ENCODE measurements at places on chromosomes 5 and 9.

DNA sequence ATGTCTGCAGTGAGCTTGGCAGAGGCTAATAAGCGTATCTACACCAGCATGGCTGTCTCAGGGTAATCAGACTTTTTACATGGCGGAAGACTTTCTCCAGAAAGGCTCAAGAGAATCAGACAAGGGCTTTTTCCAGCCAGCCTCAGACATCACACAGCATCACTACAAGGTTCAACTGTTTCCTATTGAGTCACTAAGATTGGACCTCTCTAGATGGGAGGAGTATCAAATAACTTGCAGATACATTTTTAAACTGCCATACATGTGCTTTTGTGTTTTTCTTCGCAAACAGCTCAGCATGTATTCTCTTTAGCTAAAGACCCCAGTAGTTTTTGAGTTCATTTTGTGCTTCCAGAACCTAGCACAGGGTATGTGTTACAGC, 22.9 kb upstream of the PIK3R1 start:
- no peak for DNase-seq

GRCh38 chr9:33884856-33885701, 68.1 kb downstream of the UBE2R2 start:
- no peak for DNase-seq

- no peak for DNase-seq
Observed at GRCh38 chr5:27093279-27093678, 54.9 kb upstream of the CDH9 start.

DNA sequence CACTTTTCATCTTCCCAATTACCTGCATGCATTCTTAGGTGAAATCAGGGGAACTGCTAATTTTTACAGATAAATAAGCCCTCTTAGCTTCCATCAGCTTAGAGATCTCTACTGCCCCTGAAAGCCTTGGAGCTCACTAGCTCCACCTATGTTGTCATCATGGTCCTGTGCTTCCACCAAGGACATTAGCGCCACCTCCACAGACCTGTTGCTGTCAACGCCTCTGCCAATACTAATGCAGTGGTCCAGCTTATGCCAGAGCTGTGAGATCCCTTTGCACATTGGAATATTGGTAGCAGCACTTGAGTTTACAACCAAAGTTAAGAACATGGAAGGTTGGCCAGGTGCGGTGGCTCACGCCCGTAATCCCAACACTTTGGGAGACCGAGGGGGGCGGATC, 7.7 kb upstream of the SHISAL2B start:
- DNase-seq, result no peak

- no peak for DNase-seq
Observed at GRCh38 chr5:171369056-171369455, 18.6 kb upstream of the NPM1 start.

DNA sequence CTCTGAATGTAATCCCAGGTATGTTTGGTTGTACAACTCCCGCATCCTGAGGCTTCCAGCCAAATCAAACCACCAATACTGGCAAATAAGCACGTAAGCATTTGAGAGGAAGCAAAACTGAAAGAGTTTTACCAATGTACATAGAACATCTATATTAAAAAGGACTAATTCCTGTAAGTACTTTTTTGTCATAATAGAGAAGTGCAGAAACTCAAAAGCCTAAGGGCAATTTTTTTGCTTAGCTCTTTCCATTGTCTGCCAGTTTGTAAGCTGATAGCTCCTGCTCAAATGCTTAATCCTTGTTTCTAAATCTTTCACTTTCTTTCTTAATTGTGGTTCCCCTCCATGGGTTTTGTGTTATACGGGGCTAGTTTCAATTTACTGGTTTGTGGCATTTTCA, 1151.8 kb downstream of the CDH12 start:
- no peak for DNase-seq

- DNase-seq, result no peak
Observed at GRCh38 chr9:33166231-33167083, 679 bp downstream of the B4GALT1 start.

DNA sequence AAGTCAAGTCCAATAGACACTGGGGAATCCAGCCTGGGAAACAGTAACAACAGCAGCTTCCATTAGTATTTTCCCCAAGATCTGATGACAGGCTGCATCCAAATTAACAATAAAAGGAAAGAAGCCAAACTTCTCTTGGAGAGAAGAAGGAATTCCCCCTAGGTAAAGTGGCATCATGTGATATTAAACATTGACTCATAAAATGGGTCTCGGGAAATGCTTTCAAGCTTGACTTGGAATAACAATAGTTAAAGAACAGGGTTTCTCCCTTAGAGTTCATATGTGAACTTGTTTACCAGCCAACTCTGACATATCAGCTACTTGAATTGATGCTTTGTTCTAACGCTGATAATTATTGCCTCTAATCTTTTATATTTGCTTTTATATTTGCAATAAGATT, 45.4 kb downstream of the ENTREP1 start:
- DNase-seq, result no peak

- DNase-seq, result no peak
Observed at GRCh38 chr9:95609426-95609825, 92.7 kb upstream of the PTCH1 start.

DNA sequence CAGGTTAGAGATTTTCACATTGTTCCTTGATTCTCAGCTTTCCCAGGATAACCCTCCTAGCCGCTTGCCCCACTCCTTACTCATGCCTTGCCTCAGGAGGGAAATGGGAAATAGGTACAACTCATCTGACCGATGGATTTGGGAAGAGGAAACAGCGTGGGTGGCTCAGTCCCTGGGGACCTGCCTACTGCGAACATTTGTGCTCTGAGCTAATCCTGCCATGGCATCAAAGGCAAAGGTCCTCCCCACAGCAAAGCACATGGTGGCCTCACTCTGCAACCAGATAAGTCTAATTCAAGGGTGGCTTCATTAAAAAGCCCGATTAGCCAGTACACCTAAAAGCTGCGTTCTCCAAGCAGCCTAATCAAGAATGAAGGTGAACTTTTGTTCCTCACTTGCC, 82.4 kb upstream of the ADRA1B start:
- no peak for DNase-seq

DNA sequence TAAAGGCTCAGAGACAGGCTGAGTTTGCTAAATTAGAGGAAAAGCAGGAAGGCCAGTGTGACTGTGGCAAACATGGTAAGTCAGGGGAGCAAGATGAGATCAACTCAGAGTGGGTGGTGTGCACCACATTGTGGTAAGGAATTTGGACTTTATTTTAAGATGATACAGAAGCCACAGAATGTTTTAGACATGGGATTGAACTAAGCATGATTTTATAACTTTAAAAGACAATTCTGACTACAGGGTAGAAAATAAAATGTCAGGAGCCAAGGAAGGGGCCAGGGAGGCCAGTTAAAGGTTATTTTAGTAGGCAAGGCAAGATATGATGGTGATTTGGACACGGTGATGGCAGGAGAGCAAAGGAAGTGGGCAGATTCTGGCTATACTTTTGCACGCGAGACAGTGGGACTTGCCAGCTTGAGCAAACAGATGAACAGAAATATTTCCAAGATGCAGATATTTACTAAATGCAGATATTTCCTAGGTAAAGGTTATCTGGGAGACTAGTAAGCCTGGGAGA, 53.9 kb downstream of the TSSK1B start:
- DNase-seq, result no peak

DNA sequence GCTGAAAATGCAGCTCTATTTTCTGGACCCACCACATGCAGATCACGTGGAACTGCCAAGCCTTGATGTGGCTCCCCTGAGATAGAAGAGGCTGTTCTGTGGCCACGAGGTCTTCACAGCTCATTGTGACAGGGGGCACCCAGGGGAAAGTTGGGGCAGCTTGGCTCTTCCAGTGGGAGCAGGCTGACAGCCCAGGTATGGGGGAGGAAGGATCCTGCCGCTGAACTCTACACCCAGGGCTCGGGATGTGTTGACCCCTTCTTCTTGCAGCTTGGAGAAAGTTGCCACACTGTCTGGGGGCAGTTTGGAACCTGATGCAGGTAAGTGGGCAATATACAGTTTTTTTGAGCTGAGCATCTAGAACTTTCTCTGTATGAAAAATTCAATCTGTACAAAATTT, 133.6 kb upstream of the PITX1 start:
- DNase-seq, result no peak

DNA sequence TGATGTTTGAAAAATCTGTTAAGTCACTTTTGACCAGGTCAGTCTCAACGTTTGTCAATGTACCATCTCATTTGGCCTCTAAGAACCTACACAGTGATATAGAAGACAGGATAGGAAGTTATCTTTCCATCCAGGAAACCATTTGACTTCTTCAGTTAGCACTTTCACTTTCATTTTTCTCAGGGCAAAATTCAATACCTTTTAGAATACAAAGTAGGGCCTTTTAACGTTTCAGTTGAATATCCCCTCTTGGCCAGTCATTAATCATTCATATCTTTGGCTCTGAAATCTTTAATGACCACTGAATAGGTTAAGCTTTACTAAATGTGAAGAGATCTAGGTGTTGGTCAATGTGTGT, 101.1 kb upstream of the GNAQ start:
- DNase-seq, result no peak

- DNase-seq, result no peak
Observed at GRCh38 chr5:8908055-8908683, 637.7 kb downstream of the SEMA5A start.

DNA sequence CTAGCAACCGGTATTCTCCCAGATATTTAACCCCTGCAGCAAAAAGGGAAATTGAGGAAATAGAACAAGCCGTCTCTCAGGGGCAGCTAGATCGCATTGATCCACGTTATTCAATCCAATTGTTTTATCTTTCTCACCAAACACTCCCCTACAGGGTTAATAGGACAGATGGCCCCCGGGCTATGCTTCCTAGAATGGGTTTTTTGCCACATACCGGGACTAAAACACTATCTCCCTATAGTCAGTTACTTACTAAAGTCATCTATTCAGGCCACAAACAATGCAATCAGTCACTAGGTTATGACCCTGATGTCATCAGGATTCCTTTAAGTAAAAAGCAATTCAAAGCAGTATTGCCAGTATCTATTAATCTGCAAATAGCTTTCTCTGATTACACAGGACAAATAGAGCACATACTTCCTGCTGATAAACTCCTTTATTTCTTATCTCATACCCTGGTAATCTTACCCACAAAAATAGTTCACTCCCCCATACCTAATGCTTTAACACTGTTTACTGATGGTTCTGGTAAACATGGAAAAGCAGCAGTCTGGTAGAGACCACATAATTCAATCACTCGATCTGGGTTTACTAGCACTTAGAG, 159.0 kb downstream of the CPLANE1 start:
- no peak for DNase-seq

- DNase-seq, result no peak
Observed at GRCh38 chr9:31394015-31394473, 990.4 kb upstream of the ACO1 start.

GRCh38 chr5:123340928-123341327, 82.3 kb downstream of the CEP120 start:
- DNase-seq, result no peak

- DNase-seq, result no peak
Observed at GRCh38 chr5:177146891-177147638, 13.5 kb downstream of the NSD1 start.

GRCh38 chr9:98867103-98867428, 59.6 kb downstream of the GALNT12 start:
- no peak for DNase-seq

DNA sequence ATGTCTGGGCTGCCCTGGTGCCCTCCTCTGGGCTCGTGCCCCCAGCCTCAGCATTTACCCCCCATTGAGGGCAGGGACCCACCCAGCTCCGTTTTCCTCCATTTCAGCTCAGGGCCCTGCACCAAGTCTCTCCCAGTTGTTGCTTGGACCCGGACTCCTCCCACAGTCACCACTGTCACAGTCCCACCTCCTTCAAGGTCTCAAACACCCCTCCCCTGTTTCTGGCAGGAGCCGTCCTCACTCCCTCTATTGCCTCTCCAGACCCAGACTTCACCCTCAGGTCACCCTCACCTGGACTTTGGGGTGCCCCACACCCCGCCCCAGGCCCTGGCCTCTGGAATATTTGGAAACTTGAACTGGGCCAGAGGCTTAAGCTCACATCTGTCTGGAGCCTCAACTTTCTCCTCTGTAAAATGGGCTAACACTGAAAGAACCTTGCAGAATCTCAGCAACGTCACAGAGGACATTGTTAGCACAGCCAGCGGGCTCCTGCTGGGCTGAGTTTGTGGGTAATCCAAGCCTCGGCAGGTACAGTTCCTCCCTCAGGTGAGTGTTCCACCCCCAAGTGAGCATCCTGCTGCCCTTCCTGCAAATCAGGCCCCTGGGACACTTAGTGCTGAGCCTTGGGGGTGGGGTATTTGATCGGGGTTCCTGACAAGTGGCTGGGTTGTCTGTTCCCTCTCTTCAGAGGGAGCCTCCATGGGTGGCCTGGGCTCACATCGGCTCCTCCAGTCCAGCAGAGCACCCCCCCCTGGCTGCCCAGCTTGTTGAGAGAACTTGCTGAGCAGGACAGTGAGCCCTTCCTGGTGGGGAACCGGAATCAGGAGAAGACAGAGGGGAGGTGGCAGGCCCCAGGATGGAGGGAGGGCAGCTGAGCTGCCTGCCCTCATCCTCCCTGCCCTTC, 130.1 kb downstream of the C9orf50 start:
- no peak for DNase-seq

DNA sequence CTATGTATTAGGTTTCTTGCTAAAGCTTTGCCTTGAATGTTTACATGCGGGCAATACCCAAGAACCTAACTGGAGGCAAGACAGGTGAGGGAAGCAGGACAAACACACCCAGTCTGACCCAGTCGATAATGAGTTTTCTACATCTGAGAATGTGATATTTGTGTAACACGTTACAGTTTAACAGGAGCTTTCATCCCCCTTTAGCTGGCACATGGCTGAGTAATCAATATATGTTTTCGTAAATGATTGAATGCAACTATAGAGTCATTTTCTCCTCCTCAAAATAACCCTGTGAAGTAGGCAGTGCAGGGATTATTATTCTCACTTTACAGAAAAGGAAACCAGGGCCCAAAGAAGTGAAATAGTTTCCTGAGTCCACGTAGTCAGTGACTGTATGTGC, 84.7 kb upstream of the HTR4 start:
- DNase-seq, result no peak

DNA sequence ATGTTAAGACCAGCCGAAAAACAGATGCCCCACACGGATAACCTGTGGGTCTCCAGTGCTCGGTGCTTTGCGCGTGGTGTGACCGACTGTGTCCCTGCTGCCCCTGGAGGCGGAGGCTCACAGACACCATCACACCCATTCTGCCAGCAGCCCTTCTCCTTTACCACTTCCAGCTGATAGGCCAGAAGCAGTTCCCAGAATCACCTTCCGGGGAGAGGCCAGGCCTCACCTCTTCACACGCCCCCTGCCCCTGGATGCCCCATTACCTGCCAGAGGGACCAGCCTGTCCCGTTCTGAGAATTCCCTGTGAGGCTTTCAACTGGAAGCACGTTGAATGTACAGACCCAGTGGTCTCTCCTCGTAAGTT, 21.6 kb upstream of the LRRC14B start:
- DNase-seq, result no peak

DNA sequence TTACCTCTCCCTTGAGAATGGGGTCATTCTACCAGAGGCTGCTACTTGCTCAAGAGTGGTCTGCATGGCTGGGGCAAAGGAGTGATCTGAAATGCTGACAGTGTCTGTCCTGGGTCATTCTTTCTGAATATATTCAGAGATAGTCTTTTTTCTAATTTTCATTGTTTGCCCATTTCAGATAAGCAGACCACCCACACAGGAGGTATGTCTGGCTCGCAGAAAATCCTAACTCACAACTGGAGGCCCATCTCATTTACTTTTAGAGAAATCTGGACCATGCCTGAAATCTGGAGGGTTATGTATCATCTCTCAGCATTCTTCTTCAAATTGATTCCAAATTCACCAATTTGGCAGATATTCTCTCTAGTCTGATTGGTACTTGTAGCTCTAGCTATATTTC, 227.6 kb downstream of the SEC61B start:
- no peak for DNase-seq

- DNase-seq, result no peak
Observed at GRCh38 chr9:12719431-12719830, 26.2 kb downstream of the TYRP1 start.

All from stimulated activated CD4-positive, alpha-beta T cell treated with anti-CD3 and anti-CD28 coated beads, TNF-alpha, amount 100 ng/mL, for 4 hours (primary cell).